ENCODE measurements at places on chromosomes 5 and 9.

DNA sequence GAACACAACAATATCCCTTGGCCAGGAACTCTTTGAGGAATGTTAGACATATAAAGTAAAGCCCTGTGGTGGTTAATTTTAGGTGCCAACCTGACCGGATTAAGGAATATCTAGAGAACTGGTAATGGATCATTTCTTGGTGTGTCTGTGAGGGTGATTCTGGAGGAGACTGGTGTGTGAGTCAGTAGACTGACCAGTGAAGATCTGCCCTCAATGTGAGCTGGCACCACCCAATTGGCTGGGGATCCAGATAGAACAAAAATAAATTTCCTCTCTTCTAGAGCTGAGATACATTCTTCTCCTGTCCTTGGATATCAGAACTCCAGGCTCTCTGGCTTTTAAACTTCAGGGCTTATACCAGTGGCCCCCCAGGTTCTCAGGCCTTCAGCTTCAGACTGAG, 56.2 kb upstream of the TNPO1 start:
- no peak for DNase-seq

GRCh38 chr5:116249648-116250047, 164.8 kb downstream of the COMMD10 start:
- no peak for DNase-seq

GRCh38 chr5:33659526-33660169, 218.9 kb downstream of the TARS1 start:
- DNase-seq = no peak

- no peak for DNase-seq
These were observed 34.1 kb downstream of the CRHBP start for GRCh38 chr5:76986825-76987526.

- DNase-seq = peak; percentile 97
These were observed 50.0 kb upstream of the SLC25A51 start for GRCh38 chr9:37953775-37954437.

DNA sequence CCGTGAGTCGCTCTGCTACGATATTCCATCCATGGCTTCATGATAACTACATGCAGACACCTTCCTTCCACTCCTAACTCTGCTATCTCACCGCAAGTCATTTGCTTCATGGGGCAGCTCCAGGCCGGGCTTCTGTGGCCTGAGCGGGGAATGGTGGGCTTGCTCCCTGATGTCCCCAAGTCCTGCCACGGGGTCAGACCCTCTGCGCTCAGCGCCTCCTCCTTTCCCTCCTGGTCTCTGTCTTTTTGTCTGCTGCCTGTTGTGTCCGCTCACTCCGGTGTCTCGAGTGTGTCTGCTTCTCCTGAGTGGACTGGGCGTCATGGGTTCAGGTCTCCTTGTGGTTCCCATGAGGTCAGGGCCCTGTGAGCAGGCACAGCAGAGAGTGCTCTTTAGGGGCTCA, 139.6 kb downstream of the CACNA1B start:
- DNase-seq = no peak

DNA sequence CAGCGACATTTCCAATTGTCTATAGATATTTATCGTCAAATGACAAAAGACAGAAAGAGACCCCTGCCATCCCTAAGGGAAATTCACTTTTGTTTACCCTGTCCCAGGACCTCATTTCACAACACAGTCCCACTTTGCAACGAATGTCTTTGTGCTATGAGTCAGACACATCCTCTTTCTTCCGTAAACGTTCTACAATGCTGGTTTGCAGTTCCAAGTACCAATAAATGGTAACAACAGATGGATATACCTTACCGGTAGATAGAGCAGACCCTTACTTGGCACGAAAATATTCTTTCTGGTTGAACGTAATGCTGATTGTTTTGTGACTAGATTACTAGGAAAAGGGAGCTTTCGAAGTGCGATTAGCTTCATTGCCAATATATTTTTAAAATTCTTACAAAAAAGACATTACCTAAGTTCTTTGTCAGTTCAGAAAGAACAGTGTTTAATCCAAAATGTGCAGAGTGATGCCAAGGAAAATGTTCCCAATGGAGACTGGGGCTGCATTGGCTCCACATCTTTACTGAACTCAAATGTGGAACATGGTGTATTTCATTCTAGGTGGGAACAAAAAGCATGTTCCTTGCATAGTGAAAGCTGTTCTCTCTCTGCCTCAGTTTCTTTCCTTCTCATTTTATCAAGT, 202.5 kb upstream of the SLC27A6 start:
- no peak for DNase-seq

- no peak for DNase-seq
These were observed 135.1 kb downstream of the CSNK1G3 start for GRCh38 chr5:123647066-123647465.
